Uterus (tissue), 4 donors: ENCODE measurements at places on chromosomes 7 and 10.

GRCh38 chr10:48439581-48440041, 133.1 kb downstream of the MAPK8 start:
- no peaks in the 10 kb centered on the region for H3K36me3 ChIP-seq
- DNase-seq, result no peak
- H3K27ac ChIP-seq, result no peak overlapping the region
- H3K4me3 ChIP-seq, result no peak overlapping the region
- no peaks in the 10 kb centered on the region for H3K27me3 ChIP-seq

DNA sequence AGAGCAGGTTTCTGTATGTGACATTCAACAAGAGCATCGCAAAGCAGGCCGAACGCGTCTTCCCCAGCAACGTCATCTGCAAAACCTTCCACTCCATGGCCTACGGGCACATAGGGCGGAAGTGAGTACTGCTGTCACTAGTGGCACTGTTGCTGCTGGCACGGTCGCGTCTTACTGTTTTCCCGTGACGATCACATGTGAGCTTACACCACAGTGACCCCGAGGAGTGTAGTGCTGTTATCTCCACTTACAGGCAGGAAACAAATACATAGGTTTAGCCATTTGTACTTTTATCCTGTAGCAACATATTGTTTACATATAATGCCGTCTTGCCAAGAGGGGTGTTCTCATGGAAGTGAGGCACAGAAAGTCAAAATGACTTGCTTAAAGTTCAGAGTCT, 25.4 kb downstream of the FBH1 start:
- no peaks in the 10 kb centered on the region for H3K4me1 ChIP-seq
- no peaks in the 10 kb centered on the region for H3K27me3 ChIP-seq
- no peak overlapping the region for H3K4me3 ChIP-seq
- H3K36me3 ChIP-seq, result no peaks in the 10 kb centered on the region
- no peak for DNase-seq

DNA sequence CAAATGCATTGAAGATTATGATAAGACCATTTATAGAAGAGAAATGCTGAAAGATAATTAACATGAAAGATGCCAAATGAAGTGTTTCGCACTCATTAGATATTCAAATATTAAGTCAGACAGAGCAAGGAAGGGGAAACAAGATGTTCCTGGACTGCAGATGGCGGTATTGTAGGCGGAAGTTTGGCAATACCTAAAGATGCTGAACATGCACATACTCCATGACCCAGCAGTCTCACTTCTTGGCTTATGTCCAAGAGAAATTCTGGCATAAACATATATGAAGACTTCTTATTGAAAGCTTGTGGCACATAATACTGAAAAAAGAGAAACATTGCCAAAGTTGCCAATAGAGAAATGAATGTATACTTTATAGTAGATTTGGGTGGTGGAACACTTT, 325.4 kb upstream of the SEMA3C start:
- H3K27me3 ChIP-seq, result no peaks in the 10 kb centered on the region
- no peak overlapping the region for H3K27ac ChIP-seq
- H3K36me3 ChIP-seq, result no peaks in the 10 kb centered on the region
- H3K4me1 ChIP-seq, result no peaks in the 10 kb centered on the region
- H3K4me3 ChIP-seq, result no peak overlapping the region

DNA sequence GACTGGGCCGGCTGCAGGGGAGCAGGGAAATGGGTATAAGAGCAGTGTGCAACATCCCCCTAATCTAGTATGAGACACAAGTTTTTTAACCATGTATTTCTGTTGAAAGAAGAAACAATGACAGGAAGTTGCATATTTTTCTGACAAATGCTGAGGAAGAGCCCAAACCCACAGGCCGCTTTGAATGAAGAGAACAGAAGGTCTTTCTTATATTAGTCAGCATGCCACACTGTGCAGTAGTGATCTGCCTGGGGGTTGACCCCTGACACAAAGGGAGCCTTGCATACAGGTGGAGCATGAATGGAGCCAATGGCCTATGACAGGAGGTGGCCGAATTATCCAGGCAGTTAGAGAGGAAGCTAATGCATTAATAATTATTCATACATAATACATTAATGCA, 518.3 kb downstream of the PLXDC2 start:
- no peak overlapping the region for H3K27ac ChIP-seq
- no peaks in the 10 kb centered on the region for H3K27me3 ChIP-seq
- no peak for DNase-seq
- no peak overlapping the region for H3K4me3 ChIP-seq

DNA sequence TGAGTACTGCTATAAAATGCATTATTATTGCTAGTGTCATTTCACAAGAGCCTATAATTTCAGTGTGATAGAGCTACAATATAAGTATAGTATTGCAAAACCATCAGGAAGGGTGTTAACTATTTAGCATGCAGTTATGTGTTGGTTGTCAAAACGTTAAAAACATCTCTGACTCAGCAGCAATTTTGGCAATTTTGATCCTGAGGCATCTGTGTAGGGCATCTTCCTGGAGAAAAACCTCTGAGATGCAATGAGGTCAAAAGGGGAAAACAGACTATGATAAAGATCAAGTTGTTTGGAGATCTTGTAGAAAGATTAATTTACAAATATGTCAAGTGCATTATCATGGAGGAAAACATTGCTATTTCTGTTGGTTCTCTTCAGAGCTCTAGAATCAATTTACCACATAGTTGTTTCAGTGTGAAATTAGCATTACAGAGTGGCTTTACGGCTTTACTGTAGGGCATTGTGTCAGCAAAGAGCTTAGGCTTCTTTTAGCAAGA, 5.3 kb downstream of the CFTR start:
- H3K27me3 ChIP-seq, result peaks cover 22% of the 10 kb centered on the region
- no peak overlapping the region for H3K4me3 ChIP-seq
- H3K4me1 ChIP-seq, result no peaks in the 10 kb centered on the region

- no peak overlapping the region for H3K27ac ChIP-seq
- H3K36me3 ChIP-seq, result no peaks in the 10 kb centered on the region
- H3K27me3 ChIP-seq, result no peaks in the 10 kb centered on the region
- no peak overlapping the region for H3K4me3 ChIP-seq
Measured at GRCh38 chr7:45080958-45081669, 7.7 kb downstream of the NACAD start.

GRCh38 chr7:431658-432111, 88.0 kb downstream of the PDGFA start:
- no peaks in the 10 kb centered on the region for H3K4me1 ChIP-seq
- no peaks in the 10 kb centered on the region for H3K36me3 ChIP-seq
- no peak overlapping the region for H3K4me3 ChIP-seq
- no peaks in the 10 kb centered on the region for H3K27me3 ChIP-seq

DNA sequence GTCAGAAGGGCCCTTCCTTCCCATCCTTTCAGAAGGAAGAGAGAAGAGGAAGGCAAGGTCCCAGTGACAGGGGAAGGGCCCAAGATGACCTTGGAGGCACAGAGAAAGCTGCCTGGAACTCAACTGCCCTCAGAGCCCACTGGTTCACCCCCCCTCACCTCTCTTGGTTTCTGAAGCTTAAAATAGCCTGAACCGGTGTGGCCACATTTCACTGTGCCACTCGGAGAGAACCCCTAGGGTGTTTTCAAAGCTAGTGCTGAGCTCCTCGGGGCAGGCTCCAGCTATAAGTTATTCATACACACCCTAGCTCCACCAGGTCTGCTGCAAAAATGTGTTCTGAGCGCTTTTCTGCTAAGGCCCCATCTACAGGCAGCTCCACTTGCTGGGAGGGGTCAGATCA, 60.9 kb upstream of the ADRB1 start:
- H3K4me3 ChIP-seq, result no peak overlapping the region
- no peaks in the 10 kb centered on the region for H3K27me3 ChIP-seq
- H3K36me3 ChIP-seq, result no peaks in the 10 kb centered on the region
- no peak overlapping the region for H3K27ac ChIP-seq
- H3K4me1 ChIP-seq, result no peaks in the 10 kb centered on the region
- DNase-seq, result no peak

DNA sequence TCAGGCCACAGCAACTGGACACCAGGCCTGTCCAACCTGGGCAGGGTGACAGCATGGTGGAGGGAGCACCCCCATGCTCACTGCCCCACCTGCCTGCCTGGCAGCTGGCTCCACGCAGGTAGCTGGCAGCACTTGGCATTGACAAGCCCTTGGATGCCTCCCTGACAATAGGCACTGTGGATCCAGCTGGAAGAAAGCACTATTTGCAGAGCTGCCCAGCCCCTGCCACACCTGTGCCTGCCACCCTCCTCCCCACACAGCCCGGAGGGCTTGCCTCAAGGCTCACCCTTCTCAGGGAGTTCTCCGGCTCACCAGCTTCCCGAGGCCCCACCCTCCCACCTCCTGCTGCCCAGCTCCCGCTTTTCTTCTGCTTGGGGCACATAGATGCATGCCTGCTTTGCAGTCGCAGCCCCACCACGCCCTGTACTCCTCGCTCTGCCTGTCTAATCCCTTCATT, 160.1 kb downstream of the NEURL1 start:
- H3K36me3 ChIP-seq, result no peaks in the 10 kb centered on the region
- no peak for DNase-seq
- peaks cover 46% of the 10 kb centered on the region for H3K4me1 ChIP-seq

DNA sequence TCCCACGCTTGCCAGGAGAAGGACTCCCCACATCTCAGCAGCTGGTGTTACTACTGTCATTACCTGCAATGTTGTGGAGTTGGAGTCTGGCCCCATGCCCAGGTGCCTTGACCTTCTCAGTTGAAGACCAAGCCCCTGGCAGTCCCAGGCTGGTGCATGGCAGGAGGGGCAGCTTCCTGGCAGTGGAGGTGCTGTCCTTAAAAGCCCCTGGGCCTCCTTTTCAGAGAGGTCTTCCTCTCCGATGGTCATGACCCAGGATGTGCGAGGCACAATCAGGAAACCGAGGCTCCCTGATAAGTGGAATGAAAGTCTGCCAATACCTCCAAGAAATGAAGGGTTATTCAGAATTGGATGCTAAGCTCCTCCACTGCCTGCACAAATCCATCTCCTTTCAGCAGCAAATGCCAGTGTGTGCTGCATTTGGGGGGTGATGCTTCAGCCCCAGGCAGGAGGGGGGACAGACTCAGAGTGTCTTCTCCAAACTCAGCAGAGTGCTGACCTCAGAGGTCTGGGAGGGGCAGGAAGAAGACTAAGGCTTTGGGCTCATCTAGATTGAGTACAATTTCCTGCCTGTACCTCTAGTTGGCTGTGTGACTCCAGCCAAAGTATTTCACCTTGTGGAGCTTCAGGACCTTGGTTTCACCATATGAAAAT, 97.0 kb upstream of the DDC start:
- no peak overlapping the region for H3K27ac ChIP-seq
- no peaks in the 10 kb centered on the region for H3K36me3 ChIP-seq
- H3K4me3 ChIP-seq, result no peak overlapping the region

DNA sequence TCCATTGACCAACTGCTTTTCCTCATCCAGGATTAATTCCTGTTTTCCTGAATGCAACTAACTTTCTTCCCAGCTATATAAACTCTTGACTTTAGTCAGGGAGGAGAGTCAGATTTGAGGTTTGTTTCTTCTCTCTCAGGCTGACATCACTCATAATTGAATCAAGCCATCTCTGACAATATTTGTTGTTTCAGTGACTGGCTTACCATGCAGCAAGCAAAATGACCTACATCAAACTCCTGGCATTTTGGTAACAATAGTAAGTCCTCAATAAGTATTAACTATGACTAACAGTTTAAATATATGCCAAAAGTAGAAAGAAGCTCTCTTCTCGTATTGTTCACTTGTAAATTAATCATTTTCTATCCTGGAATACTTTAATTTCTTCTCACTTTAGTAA, 625.7 kb upstream of the KCND2 start:
- no peak overlapping the region for H3K4me3 ChIP-seq
- H3K27me3 ChIP-seq, result no peaks in the 10 kb centered on the region
- no peaks in the 10 kb centered on the region for H3K36me3 ChIP-seq
- no peak for DNase-seq
